NCI-H2029 (cell line): ENCODE measurements at places on chromosomes 2 and 18.
A peak's percentile ranks its signal among the peaks of the same experiment; 100 is the strongest.

DNA sequence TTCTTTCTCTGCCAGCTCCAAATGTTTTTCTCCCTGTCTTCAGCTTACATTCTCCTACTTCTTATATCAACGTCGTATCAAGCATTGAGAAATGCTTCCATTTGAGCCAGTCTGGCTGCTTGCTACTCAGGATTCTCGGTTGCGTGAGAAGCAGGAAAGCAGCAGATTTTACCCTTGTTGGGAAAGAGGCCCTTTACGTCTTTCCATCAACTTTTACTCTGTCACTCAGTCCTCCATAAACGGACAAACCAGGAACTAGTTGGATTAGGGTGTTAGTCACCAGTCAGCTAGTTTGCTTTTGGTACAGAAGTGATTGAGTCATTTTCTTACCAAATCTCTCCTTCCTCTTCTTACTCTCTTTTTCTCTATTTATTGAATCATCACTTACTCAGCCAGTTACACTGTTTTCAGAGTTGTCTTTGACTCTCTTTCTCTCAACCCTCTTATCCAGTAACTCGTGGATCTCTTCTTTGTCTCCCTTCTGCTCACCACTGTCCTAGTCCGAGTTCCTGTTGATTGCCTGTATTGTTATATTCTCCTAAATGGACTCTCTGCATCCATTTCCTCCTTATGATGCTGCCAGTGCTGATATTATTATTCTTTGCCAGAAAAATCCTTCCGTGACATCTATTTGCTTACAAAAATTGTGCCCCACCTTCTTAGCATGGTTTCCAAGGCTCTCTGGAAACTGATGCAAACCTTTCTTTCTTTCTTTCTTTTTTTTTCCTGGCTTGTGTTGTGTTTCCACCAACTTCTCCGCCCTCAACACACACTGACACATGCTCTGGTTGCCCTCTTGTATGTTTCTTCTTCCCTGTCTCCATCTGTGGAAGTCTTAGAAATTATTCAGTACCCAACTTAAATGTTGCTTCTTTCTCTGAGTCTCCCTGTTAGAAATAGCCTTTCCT is 61.5 kb downstream of the VRK2 start:
- DNase-seq, result no peak

GRCh38 chr2:233436691-233437438 is 82.6 kb downstream of the DGKD start:
- DNase-seq, result no peak

DNA sequence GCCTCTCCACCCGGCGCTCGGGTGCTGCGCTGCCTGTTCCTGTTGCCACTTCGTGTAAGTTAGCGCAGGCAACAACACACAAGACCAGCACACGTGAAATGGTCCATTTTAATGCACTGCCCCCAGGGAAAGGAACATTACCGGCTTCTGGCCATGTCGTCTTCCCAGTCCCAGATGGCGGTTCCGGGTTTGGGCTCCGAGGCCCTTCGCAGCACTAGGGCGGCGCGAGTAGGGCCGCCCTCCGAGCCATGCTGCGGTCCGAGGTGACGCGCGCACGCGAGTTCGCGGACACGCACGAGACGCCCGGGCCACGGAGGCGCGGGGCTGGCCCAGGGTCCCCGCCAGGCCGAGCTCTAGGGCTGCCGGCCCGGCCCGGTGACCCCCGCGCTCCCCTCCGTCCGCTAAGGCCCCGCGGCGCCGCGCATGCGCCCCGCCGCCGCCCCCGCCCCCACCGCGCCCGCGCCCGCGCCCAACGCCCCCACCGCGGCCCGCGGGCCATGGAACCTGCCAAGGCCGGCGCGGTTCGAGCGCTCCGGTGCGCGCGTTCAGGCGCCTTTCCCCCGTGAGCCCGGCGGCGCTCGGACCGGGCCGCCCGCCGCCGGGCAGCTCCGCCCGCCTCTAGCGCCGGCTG is 367 bp upstream of the ZNF236 start:
- DNase-seq, result no peak

DNA sequence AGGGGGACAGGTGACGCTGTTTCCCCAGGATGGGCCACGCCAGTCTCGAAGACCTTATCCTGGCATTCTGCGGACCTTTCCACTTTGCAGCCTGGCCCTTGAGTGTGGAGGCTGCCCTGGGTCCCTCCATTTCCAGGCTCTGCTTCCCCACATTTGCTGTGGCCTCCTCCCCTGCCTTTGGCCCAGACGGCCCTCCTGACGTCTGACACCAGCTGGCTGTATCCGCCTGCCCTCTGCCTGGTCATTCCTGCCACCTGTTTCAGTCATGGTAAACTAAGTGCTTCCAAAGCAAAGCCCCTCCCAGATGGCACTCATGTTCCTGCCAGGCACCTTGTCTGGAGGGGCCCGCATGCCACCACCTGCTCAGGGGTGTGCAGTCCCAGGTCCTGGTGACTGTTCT is 95.1 kb downstream of the ASB1 start:
- DNase-seq, result peak; percentile 26

DNA sequence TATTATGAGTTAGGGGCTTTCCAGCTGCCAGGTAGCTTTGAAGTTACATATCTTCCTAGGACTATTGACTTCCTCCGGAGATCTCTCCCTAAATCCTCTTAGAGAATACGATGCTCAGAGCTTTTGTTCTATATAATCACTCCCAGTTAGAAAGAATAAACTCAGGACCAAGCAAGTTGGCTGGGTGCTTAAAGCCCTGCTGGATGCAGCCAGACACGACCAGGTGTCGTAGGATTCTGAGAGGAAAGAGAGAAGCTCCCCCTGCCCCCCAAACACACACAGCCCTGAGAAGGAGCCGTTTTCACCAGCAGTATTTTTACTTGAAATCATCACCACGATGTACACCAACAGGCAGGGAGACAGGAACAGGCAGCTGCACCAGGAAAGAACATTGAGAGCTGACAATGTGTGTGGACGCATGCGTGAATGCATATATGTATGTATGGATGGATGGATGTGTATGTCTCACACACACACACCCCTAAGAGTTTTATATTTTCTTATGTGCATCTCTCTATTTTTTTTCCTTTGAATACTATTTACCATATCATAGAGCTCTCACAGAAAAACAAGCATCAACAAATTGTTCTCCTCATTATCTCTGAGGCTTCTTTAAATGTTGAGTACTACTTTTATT is 382.6 kb downstream of the EPHA4 start:
- no peak for DNase-seq

DNA sequence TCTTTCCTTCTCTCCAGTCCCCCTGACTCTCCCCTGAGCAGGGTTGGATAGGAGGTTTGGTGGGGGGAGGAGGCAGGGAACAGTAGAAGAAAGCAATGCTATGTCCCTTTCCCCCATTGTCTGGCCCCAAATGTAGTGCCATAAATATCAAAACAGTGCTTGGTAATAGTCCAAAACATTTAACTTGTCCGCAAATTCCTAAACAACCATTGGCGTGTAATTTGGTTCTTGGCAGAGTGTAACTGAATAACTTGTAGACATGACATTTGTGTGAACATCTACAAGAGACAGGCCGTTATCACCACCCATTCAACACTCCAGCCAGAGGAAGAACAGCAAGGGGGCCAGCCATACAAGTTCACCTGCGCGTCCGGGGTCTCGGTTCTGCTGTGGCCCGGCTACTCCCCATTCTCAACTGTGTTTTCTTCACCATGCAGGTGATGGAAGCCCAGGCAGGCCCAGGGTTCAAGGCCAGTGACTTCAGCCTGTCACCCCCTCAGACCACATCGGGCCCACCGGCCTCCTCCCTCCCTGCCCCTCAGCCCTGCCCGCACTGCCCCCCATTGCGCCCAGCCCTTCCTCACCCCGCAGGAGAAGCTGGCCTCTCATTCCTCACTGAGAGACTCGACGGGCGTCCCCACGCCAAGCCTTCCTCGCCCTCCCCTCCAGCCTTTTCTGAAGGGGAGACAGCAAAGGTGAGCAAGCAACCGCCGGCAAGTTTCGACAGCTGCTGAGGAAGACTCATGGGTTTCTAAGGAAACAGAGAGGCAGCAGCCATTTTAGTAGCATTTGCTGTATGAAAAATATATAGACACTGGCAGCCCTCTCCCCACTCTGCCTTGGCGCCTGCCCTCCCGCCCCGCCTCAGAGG is 699 bp upstream of the RAPGEF4 start:
- no peak for DNase-seq

DNA sequence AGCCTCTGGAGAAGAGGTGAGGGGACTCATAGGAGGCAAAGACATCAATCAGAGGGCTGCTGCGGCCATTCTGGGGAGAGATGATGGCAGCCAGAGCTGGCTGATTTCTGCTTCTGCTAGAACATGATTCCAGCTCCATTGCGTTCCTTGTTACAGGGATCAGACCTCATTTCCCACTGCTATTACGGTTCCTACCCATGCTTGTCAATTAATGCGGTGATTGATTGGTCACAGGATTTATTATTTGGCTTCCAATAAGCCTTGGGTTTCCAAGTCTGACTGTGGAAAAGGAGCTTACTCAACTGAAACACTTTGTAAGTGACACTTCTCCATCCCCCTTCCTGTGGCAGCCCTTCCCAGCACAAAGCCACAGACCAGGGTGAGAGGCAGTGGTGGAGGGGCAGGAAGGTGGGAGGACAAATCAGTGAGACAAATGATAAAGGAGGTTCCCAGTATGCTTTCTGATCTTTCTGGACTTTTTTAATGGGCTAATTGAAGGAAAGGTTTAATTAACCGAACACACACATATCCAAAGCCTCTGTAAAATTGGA is 26.8 kb upstream of the CTLA4 start:
- DNase-seq, result no peak

- no peak for DNase-seq
Measured at GRCh38 chr18:55265130-55265675, 305.9 kb upstream of the CCDC68 start.

DNA sequence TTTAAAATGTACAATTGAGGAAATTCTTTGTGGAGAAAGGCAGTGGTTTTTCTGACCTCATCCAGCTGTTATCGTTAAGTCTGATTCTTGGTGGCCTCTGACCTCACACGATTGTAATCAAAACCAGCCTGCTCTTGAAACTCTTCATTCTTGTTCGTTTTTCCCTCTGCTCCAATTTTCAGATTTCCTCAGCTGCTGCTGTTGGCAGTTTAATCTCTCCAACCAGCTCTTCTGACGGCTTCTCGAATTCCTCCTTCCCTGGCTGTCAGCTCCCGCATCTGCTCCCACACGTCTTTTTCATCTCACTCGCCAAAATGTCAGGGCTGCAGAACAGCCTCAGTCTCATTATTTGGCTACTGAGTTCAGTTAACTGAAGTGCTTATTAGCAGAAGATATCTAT is 136.1 kb downstream of the DCDC2C start:
- DNase-seq, result no peak

GRCh38 chr2:223260681-223261080 is 208.7 kb downstream of the KCNE4 start:
- no peak for DNase-seq

DNA sequence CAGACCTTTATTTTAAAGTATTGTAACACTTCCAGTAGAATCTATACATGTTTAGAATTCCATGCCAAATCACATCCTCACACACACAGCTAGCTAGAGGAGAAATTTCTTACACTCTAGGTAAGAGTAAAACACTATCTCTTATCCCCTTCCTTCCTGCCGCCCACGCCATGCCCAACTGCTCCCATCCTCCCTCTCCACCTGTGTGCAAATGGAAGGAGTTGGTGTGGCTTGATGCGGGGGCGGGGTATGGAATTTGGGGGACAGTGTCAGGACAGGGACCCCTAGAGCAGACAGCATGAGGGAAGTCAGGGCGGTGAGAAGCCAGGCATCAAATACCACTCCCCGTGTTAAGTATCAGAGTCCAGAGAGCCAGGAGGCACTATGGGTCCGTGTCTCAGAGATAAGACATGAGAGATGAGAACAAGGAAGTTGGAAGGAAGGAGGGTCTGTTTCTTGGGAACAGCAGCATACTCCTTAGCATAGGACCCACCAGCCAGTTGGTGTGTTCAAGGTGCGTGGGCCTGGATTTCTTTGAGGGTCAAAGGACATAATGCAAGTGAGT is 48.6 kb upstream of the NOSTRIN start:
- no peak for DNase-seq

GRCh38 chr2:46098621-46099062 is 198.6 kb upstream of the EPAS1 start:
- DNase-seq, result no peak

DNA sequence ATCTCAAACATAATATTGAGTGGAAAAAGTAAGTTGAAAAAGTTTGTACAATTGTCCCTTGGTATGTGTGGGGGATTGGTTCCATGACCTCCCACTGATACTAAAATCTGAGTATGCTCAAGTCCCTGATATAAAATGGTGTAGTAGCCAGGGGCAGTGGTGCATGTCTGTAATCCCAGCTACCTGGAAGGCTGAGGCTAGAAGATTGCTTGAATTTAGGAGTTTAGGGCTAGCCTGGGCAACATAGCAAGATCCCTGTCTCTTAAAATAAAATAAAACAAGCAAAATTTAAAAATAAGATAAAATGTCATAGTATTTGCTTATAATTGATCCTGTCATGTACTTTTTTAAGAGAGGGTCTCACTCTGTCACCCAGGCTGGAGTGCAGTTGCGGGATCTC is 122.0 kb downstream of the PTRHD1 start:
- no peak for DNase-seq

DNA sequence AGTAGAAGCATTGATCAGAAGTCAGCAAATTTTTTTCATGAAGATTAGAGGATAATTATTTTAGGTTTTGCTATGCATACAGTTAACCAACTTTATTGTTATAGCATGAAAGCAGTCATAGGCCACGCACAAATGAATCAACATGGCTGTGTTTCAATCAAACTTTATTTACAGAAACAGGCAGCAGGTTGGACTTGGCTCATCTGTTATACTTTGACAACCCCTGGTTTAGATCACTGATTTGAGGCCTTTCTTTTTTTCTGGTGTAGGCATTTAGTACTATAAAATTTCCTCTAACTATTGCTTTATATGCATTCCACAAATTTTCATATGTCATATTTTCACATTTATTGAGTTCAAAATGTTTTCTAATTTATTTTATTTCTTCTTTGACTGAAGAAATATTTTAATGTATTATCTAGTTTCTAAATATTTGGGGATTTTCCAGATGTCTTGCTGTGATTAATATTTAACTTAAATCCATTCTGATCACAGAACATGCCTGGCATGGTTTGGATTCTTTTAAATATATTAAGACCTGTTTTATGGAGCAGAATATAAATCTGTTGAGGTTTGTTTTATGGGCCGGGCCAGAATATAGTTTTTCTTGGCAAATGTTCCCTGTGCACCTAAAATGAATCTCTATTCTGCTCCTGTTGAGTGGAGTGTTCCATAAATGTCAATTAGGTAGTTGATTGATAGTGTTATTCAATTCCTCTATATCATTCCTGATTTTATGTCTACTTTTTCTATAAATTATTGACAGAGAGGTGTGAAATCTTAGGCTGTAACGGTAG is 116.3 kb upstream of the KLHL29 start:
- DNase-seq, result no peak
